ENCODE measurements at places on chromosomes 5 and 9. TPM values are rescaled to one million over a fixed set of nuclear protein-coding genes. Genes with fewer than 3 reads are reported as not detected.

GRCh38 chr5:5182508-5183188 is 42.5 kb downstream of the ADAMTS16 start:
- no peak for DNase-seq

GRCh38 chr9:69554945-69555344 is 117.2 kb downstream of the APBA1 start:
- DNase-seq, result no peak

- no peak for DNase-seq
Measured at GRCh38 chr9:88056876-88057275, 81.4 kb downstream of the SPATA31C2 start.

GRCh38 chr9:76643399-76644117 is 120.7 kb upstream of the PCA3 start:
- DNase-seq, result no peak

DNA sequence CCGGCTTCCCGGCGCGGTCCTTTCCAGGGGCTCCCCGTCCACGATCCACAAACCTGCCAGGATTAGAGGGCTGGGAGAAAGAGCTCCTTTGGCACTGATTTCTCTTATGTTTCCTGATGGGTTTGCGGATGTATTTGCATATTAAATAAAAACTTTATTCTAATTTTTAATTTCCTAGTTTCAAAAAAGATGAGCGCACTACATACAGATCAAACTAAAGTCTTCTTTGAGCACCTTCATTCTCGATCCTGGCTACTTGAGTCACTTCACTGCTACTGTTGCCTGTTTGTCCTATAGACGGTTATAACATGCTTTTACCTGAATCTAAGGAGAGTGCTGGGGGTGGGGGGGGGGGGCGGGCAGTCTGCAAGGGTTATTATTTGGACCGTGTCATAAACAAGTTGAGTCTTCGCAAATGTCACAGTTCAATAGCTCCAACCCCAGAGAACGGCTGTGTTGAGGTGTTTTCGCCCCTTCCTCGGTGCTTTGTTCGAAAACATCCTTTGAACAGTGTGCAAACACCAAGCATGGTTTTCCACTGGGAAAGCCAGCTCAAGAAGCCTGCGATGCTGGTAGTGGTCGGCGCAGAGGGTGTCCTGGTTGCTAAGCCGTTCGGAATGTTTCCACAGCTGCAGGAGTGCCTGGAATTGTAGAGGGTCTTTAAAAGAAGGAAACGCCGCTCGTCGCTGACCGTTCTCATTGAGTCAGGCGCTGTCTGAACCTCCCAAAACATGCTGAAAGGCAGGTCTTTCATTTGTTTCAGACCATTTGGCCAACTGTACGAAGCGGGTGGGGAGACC is 1.1 kb upstream of the STK10 start:
- DNase-seq, result no peak

Gene TMEFF1
- polyA plus RNA-seq, result 3.7 TPM

DNA sequence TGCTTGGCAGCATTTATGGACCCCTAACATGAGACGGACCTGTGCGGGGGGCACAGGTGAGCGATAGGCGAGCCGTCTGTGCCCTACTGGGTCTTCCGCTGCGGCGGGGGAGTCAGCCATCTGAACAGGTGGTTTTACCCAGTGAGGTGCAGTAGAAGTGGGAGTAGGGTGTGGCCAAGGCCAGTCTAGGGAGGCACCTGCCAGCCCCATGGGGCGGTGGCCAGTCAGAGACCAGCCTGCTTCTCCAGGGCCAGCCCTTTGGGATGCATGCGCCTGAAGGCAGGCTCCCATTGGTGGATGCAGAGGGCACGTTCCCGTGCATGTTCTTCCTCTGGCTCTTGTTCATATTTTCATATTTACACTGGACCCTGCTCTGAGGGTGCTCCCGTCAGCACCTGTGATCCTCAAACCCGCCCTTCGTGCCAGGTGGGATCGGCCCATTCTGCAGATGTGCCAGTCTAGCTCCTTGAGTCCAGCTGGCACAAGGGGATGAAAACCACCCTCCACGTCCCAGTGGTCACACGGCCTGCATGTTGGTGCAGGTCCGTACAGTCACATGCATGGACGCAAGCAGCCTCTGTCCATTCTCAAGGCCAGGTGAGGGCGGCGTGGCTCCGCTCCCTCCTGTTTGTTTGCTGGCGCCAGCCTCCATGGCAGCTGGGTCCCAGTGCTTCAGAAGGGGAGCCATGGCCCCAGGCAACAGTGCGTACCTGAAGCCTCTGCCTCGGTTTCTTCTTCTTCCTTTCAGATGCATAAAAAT is 9.0 kb downstream of the COL5A1 start:
- no peak for DNase-seq

Gene AJM1
- 0.71 TPM for polyA plus RNA-seq

GRCh38 chr9:126419475-126419874 is 92.8 kb downstream of the MVB12B start:
- DNase-seq, result no peak

DNA sequence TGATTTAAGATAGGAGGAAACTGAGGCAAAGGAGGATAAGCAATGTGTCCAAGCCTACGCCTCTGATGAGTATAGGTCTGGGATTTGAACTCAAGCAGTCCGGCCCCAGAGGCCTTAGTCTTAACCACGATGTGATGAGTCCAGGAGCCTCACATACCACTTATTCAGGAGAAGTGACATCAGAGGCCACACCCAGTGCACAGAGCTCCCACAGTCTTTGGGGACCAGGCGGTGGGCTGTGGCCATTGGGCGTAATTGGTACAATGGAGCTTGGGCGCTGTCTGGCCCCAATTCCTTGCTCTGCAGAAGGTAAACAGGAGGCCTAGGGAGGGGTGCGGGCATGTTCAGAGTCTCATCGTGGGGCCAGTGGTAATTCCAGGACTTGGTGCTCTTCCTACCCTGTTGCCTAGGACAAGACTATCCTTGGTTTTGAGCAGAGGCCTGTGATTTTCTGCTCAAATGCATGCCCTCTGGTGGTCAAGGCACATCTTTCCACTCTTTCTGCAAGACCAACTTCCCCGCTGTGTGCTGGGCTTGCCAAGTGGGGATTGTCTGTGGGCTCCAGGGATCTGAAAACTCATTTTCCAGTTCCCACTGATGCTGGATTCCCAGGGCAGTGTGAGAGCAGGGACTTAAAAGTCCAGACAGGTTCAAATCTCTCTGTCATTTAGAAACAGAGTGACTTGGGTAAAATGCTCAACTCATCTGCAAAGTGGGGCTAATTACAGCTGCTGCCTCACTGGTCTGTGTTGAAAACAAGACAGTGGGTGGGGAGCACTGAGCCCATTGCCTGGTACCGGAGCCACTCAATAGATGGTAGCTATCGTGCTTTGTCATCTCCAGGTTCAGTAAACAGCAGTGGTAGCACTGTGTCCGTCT is 15.8 kb downstream of the NDST1 start:
- DNase-seq, result no peak

GRCh38 chr5:143470120-143470519 is 66.6 kb upstream of the NR3C1 start:
- DNase-seq, result no peak
